ENCODE measurements at places on chromosomes 5 and 9. TPM values are rescaled to one million over a fixed set of nuclear protein-coding genes. Genes with fewer than 3 reads are reported as not detected.
A peak's percentile ranks its signal among the peaks of the same experiment; 100 is the strongest.

- DNase-seq: peak; percentile 33
Observed at GRCh38 chr9:137323531-137324331, 21.7 kb upstream of the NRARP start.

DNA sequence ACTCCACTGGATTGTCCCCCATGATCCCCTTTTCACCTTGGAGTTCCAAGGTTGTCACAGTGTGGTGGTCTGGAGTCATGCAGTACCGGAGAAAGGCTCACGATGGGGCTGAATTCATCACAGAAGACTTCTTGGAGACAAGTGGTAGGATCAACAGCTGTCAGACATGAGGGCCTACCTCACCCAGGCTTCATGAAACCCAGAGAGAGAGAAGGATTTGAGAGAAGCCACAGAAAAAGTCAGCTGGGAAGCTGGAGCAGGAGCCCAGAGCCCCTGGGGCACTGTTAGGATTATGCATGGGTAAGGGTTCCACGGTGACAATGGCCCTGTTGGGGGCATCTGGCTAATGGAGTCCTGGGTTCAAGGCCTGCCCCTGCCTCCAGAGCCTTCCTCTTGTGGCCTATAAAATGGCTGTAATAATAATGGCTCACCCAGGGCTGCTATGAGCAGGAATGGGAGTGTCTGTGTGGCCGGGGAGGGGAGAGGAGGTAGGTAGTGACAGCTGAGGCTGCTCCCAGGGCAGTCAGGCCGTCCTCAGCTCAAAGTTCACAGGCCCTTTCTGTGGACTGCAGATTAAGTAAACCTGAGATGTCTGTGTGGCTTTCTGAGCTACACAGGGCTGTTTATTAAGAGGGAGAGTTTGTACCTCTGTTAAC, 910 bp downstream of the TRIM14 start:
- no peak for DNase-seq

DNA sequence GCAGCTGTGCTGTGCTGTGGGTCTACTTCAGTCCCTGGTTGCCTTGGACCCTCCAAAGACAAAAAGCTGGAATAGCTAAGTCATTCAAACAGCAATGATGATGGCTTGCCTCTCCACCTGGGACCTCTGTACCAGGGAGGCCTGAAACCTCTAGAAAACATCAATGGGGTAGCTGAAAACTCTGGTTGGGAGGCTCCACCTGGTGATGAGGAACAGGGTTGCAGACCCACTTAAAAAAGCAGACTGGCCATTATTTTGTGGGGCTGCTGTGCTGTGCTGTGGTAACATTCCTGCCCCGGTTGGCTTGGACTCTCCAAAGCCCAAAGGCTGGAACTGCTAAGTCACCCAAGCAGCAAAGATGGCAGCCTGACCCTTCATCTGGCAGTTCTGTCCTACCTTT, 839.3 kb upstream of the ARRDC3 start:
- peak; percentile 36 for DNase-seq

DNA sequence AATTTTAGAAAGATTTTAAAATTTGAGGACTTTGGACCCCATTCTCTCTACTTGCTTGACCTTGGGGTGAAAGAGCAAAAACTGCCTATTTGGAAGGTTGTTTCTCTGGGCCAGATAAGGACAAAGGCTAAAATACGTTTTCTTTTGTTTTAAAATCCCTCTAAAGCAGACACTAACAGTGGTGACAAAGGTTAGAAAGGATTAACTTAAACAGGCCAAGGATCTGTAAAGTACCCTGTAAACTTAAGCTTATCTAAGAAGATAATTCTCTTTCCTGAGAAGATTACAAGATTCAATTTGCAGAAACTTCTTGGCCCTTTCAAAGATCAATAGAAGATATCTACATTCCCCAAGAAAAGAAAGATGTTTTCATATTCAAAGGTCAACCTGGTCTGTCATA, 12.1 kb downstream of the TRPM6 start:
- DNase-seq: no peak

DNA sequence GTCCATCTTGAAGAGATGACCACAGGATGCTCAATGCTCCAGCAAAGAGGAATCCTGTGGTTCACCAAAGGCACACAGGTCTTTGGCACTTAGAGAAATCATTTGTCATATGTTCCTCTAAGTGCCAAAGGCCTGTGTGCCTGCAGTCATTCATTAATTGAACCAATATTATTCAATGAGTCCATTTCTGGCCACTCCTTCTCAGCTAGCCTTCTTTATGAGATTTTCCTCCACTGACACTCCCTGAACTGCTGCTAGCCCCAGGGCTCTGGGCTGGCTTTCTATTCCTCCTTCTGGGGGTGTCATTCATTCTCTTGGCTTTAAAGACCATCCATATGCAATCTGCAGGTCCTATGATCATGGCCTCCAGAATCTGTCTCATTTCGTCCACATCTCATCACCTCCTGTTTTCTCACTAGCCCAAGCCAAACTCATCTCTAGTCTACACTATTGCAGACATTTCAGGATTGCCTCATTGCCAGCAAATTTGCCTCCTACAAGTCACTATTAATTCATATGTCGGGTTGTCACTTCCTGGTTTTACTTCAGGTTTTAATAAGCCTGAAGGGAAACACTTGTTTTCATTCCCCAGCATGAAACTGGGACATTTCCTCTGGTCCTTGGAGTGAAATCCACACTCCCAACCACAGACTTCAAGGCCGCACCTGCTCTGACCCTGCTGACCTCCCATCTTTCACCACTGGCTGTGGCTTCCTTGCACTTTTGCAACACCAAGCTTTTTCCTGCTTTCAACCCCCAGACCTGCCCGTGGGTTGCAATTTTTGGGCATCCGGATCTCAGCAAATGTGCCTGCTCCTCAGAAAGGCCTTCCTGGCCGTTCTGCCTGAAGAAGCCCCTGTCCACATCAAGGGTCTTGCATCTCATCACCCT, 35.1 kb downstream of the KCNIP1 start:
- no peak for DNase-seq

DNA sequence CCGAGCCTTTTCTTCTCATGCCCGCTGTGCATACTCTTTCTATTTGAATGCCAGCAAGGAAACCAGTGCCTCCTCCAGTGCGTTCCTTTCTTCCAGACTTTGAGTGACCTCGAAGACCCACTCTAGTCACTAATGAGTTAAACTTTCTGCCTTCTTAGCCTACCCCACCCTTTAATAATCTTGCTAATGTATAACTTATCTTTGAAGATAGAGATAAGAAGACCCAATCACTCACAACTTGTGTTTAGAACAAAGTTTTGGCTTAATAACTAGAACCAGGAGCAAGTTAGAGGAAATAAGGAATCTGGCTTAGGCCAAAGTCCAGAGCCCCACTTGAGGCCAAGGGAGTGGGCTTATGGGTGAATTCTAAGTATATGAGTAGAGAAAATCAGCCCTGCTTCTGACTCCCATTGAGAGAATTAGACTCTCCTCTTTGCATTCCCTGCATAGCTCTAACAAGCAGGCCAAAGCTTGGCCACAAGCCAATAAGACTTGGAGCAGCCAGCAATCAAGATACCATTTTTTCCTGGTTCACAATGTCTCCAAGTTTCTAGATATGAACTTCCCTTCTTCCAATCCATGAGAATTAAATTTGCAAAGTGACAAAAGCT, 181.5 kb upstream of the PIK3R1 start:
- no peak for DNase-seq

DNA sequence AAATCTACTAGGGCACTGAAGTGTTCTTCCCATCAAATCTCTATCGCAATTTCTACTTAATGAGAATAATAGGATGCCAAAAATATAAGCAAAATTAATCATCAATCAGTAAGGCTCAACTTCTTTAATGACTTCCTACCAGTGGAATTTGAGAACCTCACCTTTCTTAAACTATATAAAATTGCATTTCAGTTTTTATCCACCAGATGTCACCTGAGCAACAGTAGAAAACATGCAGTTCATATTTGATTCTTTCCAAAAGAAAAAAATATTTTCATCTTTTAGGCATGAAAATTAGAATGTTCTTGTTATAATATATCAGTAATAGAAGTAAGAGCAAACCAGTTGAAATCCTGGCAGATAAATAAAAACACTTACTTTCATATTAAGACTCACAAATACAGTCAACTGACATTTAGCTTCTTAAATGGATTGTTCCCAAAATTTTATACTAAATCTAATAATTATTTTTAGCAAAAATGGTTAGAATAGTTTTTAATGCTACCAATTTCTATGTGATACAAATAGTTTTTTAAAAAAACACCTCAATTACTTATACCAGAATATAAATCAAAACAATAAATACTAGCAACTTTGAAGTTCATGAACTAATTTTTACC, 13.4 kb upstream of the CCDC112 start:
- no peak for DNase-seq

DNA sequence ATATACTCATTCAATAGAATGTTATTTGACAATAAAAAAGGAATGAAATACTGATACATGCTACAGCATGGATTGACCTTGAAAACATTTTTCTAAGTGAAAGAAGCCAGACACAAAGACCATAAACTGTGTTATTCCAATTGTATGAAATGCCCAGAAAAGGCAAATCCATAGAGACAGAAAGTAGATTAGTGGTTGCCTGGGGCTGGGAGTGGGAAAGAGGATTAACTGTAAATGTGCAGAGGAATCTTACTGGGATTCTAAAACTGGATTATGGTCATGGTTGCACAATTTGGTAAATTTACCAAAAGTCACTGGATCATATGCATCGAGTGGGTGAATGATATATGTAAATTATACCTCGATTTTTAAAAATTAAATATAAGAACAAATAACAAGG, 88.1 kb downstream of the GLIS3 start:
- DNase-seq: no peak

GRCh38 chr5:139392324-139392677, 2.6 kb upstream of the MZB1 start:
- DNase-seq: no peak

- DNase-seq: no peak
Observed at GRCh38 chr9:105168870-105169319, 75.6 kb upstream of the SLC44A1 start.

DNA sequence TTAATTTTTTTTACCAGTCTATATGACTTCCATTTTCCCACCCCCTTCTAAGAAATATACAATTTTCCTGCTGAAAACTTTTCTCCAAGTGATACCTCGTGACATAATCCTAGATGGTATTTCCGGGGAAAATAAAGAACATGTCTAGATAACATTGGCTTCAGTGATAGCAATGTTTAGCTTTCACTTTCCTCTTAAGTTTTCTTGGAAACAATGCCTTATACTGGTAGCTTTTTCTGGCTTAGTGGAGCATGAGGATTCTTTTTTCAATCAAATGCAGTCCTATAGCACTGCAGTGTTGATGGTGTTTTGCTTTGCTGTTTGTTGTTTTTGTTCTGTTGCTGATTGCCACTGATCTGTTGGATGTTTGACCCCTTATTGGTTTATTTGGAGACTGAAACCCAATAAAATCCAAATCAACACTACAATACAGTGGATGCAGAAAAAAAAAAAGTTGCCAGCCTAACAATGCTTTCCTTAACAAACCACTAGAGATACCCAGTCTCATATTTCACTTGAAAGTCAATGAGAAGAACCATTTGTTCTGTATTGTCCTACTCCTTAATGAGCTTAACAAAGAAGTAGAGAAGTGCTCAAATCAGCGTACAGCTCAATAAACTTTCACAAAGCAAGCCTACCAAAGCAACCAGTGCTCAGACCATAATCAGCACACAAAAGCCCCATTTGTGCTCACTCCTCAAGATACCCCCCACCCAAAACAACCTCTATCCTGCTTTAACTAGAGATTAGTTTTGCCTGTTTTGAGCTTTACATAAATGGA, 74.2 kb upstream of the GRAMD2B start:
- DNase-seq: no peak

DNA sequence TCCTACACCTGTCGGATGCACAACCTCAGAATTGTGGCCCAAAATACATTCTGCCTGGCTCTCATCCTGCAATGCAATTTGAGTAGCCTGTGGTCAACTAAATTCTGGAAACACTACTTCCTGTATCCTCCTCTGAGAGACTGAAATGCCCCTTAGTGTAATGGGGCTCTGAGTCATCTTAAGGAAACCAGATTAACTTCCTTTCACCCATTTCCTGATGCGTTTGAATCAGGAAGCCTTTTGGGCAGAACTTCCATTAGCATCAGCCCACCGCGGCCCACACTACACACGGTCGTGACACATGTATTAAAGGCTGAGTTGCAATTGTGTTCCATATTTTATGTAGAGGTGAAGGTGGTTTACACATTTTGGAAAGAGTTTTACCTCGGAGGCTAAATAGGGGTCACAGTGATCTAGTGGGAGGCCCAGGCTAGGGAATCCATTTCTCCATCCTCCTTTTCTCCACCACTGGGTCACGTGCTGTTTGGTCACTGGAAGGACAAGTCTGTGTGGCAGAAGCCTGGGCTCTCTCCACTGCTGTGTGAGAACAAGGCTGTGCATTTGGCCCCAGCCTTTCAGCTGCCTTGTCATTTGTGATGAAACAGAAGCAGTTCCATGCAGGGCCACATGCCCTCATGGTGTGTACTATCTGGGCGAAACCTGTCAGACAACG, 55.9 kb downstream of the DAP start:
- no peak for DNase-seq

DNA sequence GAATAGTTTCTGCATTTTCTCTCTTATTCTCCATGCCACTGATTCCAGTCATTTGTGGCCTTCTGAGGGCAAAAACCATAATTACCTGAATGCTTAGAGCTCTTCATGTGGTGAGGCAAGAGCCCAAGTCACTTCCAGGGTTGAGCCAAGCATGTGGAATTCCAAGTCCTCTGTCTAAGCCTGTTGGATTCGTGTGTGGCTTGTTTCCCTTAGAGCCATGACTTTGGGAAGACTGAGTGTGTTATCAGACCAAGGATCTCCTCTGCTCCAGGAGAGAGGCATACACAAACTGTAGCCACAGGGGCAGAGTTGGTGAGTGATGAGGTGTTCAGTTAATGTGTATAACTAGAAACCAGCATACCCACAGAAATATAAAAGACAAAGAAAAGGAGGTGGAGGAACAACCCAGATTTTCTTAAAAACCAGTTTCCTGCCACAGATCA, 27.1 kb downstream of the SLC22A5 start:
- no peak for DNase-seq

GRCh38 chr9:93597871-93598646, 21.7 kb downstream of the PHF2 start:
- DNase-seq: no peak

The LCN1 gene
- total RNA-seq: not detected

The NRG2 gene
- total RNA-seq: 0.13 TPM

The TEX53 gene
- not detected for total RNA-seq

The C5orf52 gene
- total RNA-seq: not detected

The PCDHB11 gene
- total RNA-seq: 2.0 TPM

The ZBTB34 gene
- total RNA-seq: 15.8 TPM

The PPP3R2 gene
- total RNA-seq: not detected

The LRRTM2 gene
- total RNA-seq: not detected

The KLF9 gene
- 0.26 TPM for total RNA-seq

Measured in H9 (cell line).